ENCODE measurements at places on chromosomes 5 and 9.

DNA sequence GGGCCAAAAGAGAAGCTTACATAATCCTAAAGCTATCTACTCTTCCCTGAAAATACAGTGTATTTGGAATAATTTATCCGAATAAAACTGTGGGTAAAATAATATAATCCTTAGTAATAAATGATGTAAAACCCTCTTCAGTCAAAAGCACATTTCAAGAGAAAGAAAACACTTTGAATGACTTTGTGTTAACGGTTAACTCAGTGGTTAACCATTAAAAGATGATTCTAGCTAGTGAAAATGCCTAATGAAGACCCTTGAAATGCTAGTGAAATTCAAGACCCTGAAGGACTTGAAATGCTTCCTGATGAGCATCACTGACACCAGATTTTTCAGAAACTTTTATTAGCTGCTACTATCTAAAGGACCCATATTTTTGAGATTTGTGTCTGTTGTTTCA is 70.7 kb downstream of the COX7C start:
- DNase-seq: no peak

DNA sequence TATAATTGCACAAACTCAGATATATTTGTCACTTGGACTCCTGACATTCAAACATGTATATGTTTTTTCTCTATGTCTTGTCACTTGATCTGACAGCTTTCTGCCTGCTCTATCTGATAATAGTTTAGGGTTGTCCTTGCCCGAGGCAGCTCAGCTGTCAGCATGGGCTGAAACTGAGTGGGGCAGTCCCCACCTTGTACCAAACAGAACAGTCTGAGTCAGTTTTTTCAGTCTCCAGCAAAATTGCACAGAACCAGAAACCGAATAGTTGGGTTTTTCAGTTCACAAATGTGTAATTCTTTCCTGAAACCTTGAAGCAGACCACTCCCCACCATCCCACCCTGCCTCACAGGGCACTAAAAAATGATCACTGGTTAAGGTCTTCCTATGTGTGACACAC is 9.5 kb upstream of the HAND1 start:
- no peak for DNase-seq

DNA sequence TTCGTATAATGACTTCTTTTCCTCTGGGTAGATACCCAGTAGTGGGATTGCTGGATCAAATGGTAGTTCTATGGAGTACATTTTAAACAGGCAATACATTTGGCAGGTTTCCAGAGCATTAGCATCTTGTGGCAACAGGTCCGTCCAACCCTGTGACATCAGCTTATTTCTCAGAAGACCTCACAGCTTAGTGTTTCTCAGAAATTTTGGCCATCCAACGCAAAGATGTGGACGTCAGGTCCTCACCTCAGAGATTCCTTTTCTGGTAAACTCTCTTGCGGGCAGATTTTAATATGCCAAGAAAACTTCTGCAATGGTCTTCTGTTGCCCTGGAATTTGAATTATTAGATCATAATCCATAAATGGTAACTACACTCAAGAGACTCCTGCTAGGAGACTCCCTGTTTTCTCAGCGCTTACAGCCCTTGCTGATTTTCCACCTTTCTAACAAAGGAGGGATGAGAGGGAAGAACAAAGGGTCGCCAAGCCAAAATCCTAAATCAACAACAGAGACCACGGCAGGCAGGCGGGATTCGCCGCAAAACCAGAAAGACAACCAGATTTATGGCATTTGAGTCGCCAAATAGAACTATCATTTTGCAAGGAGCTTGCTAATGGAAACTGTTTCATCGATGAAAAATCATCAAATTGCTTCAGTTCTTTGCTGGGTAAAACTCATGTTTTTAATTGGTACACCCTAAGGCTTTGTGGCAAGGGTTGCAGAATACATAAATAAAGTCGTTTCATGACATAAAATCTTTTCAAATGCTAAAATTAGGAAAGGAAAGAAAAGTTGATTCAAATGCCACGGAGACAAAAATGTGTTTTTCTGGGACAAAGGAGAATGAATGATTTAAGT is 34.1 kb upstream of the PLPP1 start:
- no peak for DNase-seq

DNA sequence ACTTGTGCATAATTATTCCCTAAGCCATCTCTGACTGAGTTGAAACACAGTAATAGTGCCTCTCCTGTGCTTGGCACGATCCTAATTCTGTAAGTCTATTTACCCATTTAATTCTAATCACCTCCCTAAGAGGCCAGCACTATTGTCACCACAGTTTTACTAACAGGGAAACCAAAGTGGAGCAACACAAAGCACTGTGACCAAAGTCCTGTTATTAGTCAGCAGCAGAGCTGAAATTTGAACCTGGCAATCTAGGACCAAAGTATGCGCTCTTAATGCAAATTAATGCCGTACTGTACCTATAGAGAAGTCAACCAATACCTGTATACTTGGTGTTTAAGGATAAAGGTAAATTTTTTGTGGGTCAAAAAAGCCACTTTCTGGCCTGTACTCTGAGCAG is 77.1 kb upstream of the CNTLN start:
- DNase-seq: no peak

DNA sequence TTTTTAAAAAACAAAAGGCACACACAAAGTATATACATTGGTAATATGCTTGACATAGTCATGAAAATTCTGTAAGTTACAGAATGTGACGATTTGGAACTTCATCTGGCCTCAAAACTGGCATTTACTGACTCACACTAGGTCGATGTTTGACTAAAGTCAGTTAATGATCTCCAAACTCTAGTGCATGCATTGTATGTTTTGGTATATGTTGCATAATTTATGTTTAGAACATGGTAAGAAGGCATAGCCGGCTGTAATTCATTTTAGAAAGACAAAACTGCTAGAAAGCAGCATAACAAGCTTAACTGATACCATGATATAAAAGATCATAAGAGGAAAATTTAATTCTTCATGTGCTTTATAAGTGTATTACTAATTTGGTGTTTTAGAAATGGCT is 58.6 kb upstream of the RICTOR start:
- DNase-seq: no peak

DNA sequence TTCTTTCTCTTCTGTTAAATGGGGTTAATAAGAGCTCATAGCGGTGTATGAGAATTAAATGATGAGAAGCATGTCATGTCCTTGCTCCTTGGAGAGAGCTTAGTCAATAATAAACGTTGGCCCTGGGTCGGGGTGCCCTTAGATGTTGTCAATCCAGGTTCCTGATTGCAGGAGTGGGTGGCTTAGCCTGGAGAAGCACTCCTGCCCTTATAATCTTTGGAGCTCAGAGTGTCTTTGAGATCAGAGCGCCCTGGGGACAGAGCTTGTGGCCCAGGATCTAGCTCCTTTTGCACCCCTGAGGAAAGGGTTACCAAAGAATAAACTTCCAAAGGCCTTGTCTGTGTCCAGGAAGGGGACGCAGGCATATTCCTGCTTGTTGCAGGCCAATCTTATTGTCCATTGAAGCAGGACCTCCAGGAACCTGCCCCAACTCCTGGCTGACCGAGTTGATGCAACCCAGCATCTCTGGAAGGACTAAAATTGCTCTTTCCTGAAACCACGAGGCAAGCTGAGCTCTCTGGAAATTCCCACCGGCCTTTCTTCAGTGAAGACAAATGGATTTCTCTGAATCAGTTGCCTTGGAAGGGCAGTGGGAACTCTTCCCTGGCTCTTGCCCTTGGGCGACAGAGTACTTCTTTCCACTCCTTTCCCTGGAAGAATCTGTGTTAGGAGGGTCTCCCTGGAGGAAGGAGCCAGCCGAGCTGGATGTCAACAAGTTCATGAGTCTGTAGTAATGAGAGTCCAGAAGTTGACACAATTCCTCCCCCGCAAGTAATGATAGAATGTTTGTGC is 6.4 kb upstream of the AMBP start:
- no peak for DNase-seq

DNA sequence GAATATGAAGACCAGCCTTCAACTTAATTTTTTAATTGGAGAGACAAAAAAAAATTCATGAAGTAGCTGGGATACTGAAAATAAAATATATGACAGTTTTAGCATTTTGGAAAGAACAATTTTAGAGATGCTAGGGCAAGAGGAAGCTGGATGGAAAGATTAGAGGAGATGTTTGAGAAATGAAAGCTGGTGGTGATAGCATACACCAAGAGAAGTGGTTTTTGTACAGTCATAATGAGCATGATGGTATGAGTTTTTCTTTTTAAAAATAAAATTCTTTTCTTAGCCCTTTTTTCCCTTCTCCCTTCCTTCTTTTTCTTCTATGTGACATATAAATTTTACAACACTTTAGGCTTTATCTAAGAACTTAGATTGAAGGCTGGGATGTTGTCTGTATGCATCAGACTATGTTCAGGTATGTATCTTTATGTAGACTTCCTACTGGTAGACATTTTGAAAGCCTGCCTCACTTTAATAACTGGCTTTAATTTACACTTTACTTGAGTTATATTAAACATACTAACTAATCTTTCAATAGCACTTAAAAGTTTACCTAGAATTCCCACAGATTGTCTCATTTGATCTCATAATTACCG is 522.5 kb downstream of the TLE4 start:
- no peak for DNase-seq

DNA sequence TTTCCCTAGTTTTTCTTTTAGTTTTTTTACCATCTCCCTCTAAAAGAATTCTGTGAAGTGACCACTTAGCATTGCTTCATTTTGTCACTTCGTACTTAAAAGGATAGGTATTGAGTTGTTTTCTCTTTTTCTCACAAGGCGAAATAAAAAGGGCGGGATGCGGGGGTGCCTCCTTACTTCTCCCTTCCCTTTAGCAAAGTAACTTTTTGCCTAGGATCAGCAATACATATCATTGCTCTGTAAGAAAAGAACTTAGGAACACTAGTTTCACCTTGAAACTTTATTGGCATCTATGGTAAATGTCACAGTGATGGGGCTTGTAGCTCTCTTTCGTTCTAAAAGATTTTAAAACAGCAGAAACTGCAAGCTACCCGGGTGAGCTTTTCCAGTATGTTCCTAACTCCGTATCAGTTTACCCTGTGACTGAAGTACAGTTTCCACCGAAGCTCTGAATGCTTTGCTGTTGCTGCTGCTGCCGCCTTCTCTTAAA is 4.1 kb downstream of the PRDM6 start:
- no peak for DNase-seq
